ENCODE measurements at places on chromosomes 7 and 10.

DNA sequence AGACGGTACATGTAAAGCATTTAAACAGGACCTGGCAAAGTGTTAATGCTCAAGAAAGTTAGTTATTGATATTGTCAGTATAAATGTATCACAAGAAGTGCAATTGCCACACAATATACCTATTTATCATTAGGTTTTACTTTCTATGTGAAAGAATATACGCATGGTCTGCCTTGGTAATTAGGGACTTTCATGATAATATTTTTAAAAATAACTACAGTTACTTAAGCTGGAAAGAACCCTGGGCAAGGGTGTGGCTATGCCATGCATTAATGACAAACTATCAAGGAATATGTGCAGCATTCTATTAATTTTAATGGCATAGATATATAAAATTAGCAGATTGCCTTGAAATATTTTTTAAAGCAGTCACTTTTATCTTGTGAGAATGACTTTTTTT, 191.2 kb downstream of the CSTF2T start:
- H3K36me3 ChIP-seq, result no peaks in the 10 kb centered on the region
- no peaks in the 10 kb centered on the region for H3K27me3 ChIP-seq
- H3K4me3 ChIP-seq, result no peak overlapping the region
- no peak overlapping the region for H3K27ac ChIP-seq
- no peaks in the 10 kb centered on the region for H3K4me1 ChIP-seq
- no peak for DNase-seq

- H3K4me1 ChIP-seq, result no peaks in the 10 kb centered on the region
- H3K27me3 ChIP-seq, result no peaks in the 10 kb centered on the region
- no peak overlapping the region for H3K4me3 ChIP-seq
- no peak overlapping the region for H3K27ac ChIP-seq
- no peak for DNase-seq
Observed at GRCh38 chr10:132662186-132662920, 123.6 kb downstream of the NKX6-2 start.

- no peak for DNase-seq
- H3K27me3 ChIP-seq, result no peaks in the 10 kb centered on the region
- no peak overlapping the region for H3K4me3 ChIP-seq
- no peaks in the 10 kb centered on the region for H3K36me3 ChIP-seq
- no peak overlapping the region for H3K27ac ChIP-seq
Observed at GRCh38 chr7:114628362-114628761, 213.7 kb downstream of the FOXP2 start.

DNA sequence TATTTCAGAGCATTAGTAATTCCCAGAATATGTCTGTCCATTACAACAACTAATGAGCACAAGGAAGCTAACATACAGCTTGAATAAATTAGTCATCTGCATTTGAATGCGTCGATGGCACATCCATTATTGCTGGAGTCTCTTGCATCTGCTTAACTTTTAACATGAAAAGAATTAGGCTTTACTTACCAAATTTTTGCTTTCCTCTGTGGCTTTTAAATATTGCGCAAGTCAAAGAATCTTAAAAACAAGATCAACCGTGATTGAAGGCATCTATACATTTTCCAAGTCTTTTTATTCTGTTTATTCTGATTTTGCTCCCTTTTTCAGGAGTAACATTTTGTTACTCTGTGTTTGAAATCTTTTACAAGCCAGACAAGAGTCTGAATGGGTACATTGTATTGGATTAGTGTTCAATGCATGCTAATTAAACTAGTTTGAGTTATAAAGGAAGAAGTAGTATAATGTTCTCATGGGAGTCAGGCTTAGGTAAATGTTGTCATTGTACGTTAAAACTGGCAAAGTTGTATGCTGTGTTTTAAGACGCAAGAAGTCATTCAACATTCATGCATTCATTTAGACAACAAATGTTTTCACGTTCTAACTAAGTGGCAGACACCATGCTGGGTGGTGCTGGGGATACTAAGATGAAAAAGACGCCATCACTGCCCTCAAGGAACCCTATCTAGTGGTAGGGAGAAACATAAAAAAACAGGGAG, 4.0 kb upstream of the CACNB2 start:
- H3K27ac ChIP-seq, result no peak overlapping the region
- DNase-seq, result no peak
- peaks cover 12% of the 10 kb centered on the region for H3K27me3 ChIP-seq
- no peak overlapping the region for H3K4me3 ChIP-seq
- no peaks in the 10 kb centered on the region for H3K4me1 ChIP-seq
- H3K36me3 ChIP-seq, result no peaks in the 10 kb centered on the region

DNA sequence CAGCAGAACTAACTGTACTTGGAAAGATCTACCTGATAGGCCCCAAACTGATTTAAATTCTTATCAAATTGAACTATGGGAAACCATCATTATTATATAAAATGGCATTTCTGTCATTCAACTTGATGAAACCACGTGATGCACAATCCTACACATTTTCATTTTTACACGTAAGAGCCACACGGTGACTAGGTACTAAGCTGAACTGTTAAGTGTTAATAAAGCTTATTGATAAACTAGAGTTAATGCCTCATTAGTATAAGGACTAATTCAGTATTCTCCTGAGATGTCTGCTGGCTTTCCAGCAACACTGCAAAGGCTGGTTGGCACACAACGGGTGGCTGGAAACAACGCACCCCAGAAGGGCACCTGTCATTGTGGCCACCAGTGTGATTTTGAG, 4.6 kb downstream of the NCAPG2 start:
- DNase-seq, result no peak
- H3K36me3 ChIP-seq, result peaks cover 3% of the 10 kb centered on the region
- H3K27ac ChIP-seq, result no peak overlapping the region
- peaks cover 13% of the 10 kb centered on the region for H3K4me1 ChIP-seq
- no peak overlapping the region for H3K4me3 ChIP-seq

GRCh38 chr10:53528974-53529373, 756.4 kb upstream of the MBL2 start:
- H3K4me1 ChIP-seq, result no peaks in the 10 kb centered on the region
- no peaks in the 10 kb centered on the region for H3K27me3 ChIP-seq
- H3K36me3 ChIP-seq, result no peaks in the 10 kb centered on the region
- no peak for DNase-seq

- H3K4me3 ChIP-seq, result no peak overlapping the region
- no peaks in the 10 kb centered on the region for H3K4me1 ChIP-seq
Observed at GRCh38 chr10:83108565-83109333, 1030.6 kb upstream of the GHITM start.

GRCh38 chr10:96271016-96271815, at the start of gene BLNK:
TSS of gene BLNK (minus strand) at chr10:96271569. CDS start at chr10:96271398, 171 bp downstream.
- no peak for DNase-seq
- H3K27ac ChIP-seq, result no peak within 1 kb of the TSS

DNA sequence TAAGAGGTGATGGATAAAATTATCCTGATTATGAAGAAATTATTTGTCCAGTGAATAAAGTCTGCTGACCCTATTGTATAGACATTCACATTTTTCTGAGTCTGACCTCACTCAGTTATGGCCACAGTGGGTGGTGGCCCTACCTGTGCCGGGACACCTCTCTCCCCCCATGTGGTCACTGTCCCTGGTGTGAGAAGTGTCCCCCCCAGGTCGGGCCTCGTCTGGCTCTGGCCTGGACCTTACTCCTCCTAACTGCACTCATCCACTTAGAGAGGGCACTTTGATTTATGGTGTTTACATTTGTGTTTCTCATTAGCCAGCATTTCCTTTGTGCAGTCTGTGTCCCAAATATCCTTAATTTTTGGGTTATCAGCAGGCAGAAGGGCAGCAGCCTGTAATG, 59.6 kb upstream of the ZNF32 start:
- H3K27ac ChIP-seq, result no peak overlapping the region
- no peaks in the 10 kb centered on the region for H3K36me3 ChIP-seq
- peaks cover 6% of the 10 kb centered on the region for H3K27me3 ChIP-seq
- no peaks in the 10 kb centered on the region for H3K4me1 ChIP-seq

DNA sequence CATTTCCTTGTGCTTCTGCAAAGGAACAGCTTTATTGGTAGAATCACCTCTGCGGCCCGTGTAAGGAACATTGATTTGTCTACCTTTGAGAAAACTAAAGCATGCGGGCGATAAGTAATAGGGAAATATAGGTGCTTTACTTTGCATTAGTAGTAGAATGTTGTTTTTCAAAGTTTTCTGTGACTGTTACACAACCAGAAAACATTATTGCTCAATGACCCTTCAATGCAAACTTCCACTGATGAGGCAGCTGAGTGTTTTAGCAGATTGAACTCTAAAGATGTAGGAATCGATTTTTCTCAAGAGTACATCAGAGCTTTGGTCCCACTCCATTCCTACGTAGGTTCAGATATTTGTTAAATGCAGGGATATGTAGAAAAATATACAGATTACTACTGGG, 427.8 kb downstream of the DNAJB9 start:
- no peak overlapping the region for H3K4me3 ChIP-seq
- no peaks in the 10 kb centered on the region for H3K36me3 ChIP-seq
- no peaks in the 10 kb centered on the region for H3K4me1 ChIP-seq
- no peaks in the 10 kb centered on the region for H3K27me3 ChIP-seq

DNA sequence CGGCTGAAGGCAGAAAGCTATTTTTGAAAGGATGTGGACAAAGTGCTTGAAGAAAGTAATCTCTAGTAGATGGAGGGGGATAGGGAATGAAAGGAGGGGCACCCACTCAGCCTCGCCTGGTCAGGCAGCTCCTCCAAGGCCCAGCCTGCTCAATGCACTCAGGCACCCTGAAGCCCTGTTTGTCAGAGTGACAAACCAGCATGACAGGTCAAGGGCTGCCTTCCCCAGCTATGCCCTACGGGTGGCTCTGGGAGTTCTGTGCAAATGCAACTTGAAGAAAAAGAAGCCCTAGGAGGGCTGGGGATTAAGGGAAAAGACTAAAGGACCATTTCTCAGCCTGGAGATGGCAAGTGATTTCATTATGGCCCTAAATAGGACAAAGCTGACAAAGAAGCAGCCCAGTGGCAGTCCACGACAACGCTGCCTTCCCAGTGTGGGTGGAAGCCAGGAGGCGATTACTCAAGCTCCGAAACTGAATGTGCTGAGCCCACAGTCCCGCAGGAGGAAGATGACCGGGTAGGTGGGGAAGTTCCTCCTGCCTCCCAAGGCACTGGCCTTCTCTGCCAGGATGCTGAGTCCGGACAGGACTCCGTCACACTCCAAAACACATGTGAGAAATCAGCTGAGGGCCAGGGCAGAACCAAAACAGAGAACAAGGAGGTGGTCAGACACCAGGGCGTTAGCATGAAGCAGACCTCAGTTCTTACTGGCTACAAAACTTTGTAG, 16.3 kb downstream of the LIPA start:
- H3K27ac ChIP-seq, result no peak overlapping the region
- no peak for DNase-seq
- H3K27me3 ChIP-seq, result no peaks in the 10 kb centered on the region
- H3K4me3 ChIP-seq, result no peak overlapping the region

GRCh38 chr7:150410680-150411346, 31.7 kb downstream of the ZNF775 start:
- no peaks in the 10 kb centered on the region for H3K27me3 ChIP-seq
- no peak for DNase-seq

GRCh38 chr7:12257582-12257981, 46.5 kb downstream of the TMEM106B start:
- H3K4me1 ChIP-seq, result no peaks in the 10 kb centered on the region
- no peaks in the 10 kb centered on the region for H3K27me3 ChIP-seq
- H3K27ac ChIP-seq, result no peak overlapping the region
- H3K4me3 ChIP-seq, result no peak overlapping the region
- H3K36me3 ChIP-seq, result no peaks in the 10 kb centered on the region

All from effector memory CD8-positive, alpha-beta T cell (primary cell).